ENCODE measurements at places on chromosomes 3 and 15. TPM values are rescaled to one million over a fixed set of nuclear protein-coding genes. Genes with fewer than 3 reads are reported as not detected.

The MYRIP gene
- total RNA-seq = 6.2 TPM

The ZNF860 gene
- 0.66 TPM for total RNA-seq

The PRTG gene
- 0.42 TPM for total RNA-seq

The MESP2 gene
- total RNA-seq = not detected

The ALDH1A2 gene
- 21.0 TPM for total RNA-seq

GRCh38 chr3:45479621-45480035 is 91.3 kb downstream of the LARS2 start:
- no peaks in the 10 kb centered on the region for H3K27me3 ChIP-seq
- peaks cover 68% of the 10 kb centered on the region for H3K36me3 ChIP-seq
- no peak for DNase-seq
- H3K27ac ChIP-seq = no peak overlapping the region
- H3K4me3 ChIP-seq = no peak overlapping the region

DNA sequence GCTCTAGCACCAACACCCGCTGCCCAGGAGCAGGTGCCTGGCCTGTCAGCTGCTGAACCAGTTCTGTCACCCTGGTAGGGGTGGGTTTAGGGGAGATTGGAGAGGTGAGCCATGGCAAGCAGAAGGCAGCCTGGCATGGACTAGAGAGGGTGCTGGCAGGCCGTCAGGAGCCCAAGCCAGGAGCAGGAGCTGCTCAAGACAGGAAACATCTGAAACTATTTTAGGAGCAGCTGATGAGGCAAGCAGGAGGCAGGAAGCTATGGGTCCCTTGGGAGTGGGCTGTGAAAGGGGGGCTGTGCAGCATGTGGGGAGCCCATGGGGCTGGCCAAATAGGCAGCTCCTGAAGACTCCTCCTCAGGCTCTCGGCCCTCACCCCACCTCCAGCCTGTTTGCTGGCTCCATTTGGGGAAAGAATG is 2.3 kb downstream of the INKA1 start:
- H3K36me3 ChIP-seq = peaks cover 21% of the 10 kb centered on the region
- no peak for DNase-seq
- H3K27me3 ChIP-seq = peaks cover 4% of the 10 kb centered on the region
- no peak overlapping the region for H3K4me3 ChIP-seq
- peaks cover 53% of the 10 kb centered on the region for H3K4me1 ChIP-seq

DNA sequence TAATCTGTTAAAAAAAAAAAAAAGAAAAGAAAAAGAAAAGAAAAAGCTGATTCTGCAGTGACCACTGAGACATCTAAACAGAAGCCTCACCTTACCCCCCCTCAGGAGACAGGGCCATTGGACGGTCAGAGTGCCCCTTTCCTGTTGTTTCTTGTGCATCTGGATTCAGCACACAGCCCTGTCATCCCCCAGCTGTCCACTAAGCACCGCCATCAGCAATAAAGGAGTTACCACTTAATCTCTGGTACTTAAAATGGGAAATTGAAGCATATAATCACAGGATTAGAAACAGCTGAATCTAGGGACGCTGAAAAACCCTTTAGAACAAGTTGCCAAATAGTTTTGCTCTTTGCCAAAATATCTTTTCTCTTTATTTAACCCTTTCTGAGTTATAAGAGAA is 62.5 kb downstream of the TRIM69 start:
- no peak overlapping the region for H3K27ac ChIP-seq
- no peaks in the 10 kb centered on the region for H3K4me1 ChIP-seq
- no peak for DNase-seq
- H3K27me3 ChIP-seq = no peaks in the 10 kb centered on the region
- no peak overlapping the region for H3K4me3 ChIP-seq
- H3K36me3 ChIP-seq = no peaks in the 10 kb centered on the region

GRCh38 chr3:18307529-18307928 is 117.6 kb downstream of the SATB1 start:
- no peak overlapping the region for H3K4me3 ChIP-seq
- no peak for DNase-seq
- H3K27ac ChIP-seq = no peak overlapping the region

GRCh38 chr15:91151781-91152563 is 51.9 kb downstream of the SV2B start:
- no peak for DNase-seq
- no peaks in the 10 kb centered on the region for H3K4me1 ChIP-seq
- no peak overlapping the region for H3K27ac ChIP-seq
- peaks cover 38% of the 10 kb centered on the region for H3K27me3 ChIP-seq
- H3K4me3 ChIP-seq = no peak overlapping the region
- H3K36me3 ChIP-seq = no peaks in the 10 kb centered on the region

DNA sequence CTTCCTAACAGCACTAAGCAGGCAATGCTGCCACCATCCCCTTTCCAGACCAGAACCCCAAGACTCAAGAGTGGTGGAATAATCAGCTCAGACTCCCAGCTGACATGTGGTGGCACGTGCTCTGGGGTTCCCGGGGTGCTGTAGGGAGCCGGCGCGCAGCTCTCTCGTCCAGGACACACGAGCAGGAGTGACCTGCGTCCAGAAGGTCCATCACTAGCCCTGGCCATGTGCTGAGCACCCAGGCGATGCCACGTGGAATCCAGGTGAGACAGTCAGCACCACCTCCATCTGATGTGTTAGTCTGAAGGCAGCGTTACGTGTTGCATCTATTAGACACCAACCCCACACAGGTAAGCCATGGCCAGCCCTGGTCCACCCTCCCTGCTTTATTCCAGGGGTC is 78.2 kb downstream of the VGLL4 start:
- DNase-seq = no peak
- H3K36me3 ChIP-seq = peaks cover 50% of the 10 kb centered on the region
- no peaks in the 10 kb centered on the region for H3K27me3 ChIP-seq
- peaks cover 55% of the 10 kb centered on the region for H3K4me1 ChIP-seq
- no peak overlapping the region for H3K27ac ChIP-seq

All from esophagus muscularis mucosa (tissue), 4 donors.